Stimulated activated CD8-positive, alpha-beta memory T cell treated with anti-CD3 and anti-CD28 coated beads, Interleukin-4, amount 100 ng/mL, for 1 hour (primary cell): ENCODE measurements at places on chromosomes 11 and 22.

GRCh38 chr11:123054301-123055065 lies 7.5 kb downstream of the HSPA8 start:
- no peak for DNase-seq

- no peak for DNase-seq
Observed at GRCh38 chr11:122883646-122883979, 1.1 kb downstream of the JHY start.

GRCh38 chr11:103266167-103266831 lies 157.1 kb downstream of the DYNC2H1 start:
- DNase-seq = no peak

- DNase-seq = no peak
Observed at GRCh38 chr11:67613313-67613959, 6.7 kb downstream of the NDUFV1 start.

DNA sequence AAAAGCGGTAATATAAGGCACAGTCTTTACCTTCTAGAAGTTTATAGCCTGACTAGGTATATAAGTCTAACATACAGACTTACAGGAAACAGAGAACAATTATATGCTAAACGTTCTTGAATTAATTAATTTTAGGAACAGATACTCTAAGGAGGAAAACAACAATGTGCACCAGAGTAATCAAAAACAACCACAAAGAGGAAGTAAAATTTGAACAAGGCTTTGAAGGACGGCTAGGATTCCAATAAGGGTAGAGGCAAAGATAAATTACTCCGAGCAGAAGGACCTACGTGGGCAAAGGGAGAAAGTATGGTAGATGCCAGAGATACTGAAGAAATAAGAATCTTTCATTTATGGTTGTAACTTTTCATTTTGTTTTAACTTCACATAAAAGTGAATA lies 54.4 kb downstream of the ENTHD1 start:
- DNase-seq = no peak

- no peak for DNase-seq
Observed at GRCh38 chr22:50207383-50208140, 6.8 kb downstream of the SELENOO start.

DNA sequence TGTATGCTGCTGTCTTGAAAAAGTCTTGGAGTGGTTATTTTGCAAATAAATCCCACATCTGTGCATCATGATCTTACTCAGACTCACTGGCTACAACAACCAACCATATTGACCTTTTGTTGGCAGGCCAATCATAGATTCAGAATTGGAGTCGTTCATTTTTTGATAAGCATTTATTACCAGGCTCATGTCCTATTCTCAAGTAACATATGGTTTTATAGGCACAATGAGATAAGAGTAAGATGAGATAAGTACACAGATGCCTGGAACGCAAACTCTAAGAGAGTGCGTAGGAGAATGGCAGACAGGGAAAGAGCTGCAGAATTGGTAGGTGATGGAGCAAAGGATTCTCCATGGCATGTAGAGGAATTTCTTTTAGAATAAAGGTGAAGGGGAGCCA lies 71.6 kb upstream of the SLC5A12 start:
- no peak for DNase-seq

GRCh38 chr22:44677353-44677840 lies 24.6 kb upstream of the PRR5 start:
- DNase-seq = no peak

- no peak for DNase-seq
Observed at GRCh38 chr22:20615021-20615420, 107.6 kb downstream of the MED15 start.

GRCh38 chr11:86793307-86793706 lies 7.0 kb upstream of the PRSS23 start:
- DNase-seq = no peak

DNA sequence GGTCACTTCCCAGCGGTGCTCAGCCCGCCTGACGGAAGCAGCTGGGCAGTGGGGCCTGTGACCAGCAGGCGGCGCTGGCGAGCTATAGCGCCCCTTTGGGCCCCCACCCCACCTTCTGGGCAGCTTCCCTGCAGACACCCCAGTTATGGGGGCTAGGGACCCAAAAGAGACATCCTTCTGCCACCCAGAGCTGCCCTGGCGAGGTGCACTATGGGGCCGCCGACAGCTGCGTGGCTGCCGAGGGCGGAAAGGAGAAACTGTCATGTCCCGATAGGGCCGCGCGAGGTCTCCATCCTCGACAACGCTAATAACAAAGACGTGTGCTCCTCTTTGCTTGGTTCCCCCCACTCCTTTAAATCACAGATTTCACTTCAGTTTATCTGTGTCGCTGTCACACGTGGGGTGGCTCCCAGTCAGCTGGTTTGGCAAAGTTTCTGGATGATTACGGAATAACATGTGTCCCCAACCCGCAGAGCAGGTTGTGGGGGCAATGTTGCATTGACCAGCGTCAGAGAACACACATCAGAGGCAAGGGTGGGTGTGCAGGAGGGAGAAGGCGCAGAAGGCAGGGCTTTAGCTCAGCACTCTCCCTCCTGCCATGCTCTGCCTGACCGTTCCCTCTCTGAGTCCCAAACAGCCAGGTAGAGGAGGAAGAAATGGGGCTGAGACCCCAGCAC lies 673 bp upstream of the MYO7A start:
- peak; percentile 18 for DNase-seq

- no peak for DNase-seq
Observed at GRCh38 chr11:78269806-78270205, 81.1 kb downstream of the USP35 start.

- DNase-seq = peak; percentile 80
Observed at GRCh38 chr22:46674367-46674781, 54.2 kb downstream of the GRAMD4 start.

- no peak for DNase-seq
Observed at GRCh38 chr11:120129570-120129969, 8.3 kb downstream of the TRIM29 start.

DNA sequence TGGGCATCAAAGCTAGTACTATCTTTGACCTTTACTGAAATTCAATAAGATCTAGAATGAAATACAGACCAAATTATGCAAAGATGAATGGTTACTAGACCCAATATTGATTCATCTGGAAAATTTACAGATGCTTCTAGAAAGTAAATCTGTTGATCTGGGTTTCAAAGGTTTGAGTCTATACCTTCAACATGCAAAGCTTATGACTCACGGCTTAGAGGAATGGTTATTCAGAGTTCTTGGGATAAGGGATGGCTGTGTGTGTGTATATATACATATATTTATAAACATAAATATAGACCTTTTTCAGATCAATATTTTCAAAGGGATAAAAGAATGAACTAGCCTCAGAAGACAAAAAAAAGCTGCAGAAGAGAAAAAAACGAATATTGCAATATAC lies 1.3 kb downstream of the SPTY2D1 start:
- DNase-seq = no peak

- DNase-seq = peak; percentile 25
Observed at GRCh38 chr22:23137905-23138561, 3.8 kb downstream of the RSPH14 start.

- DNase-seq = no peak
Observed at GRCh38 chr11:94925422-94926270, 47.7 kb downstream of the CWC15 start.

GRCh38 chr11:119051440-119052162 lies 5.4 kb downstream of the HYOU1 start:
- no peak for DNase-seq

DNA sequence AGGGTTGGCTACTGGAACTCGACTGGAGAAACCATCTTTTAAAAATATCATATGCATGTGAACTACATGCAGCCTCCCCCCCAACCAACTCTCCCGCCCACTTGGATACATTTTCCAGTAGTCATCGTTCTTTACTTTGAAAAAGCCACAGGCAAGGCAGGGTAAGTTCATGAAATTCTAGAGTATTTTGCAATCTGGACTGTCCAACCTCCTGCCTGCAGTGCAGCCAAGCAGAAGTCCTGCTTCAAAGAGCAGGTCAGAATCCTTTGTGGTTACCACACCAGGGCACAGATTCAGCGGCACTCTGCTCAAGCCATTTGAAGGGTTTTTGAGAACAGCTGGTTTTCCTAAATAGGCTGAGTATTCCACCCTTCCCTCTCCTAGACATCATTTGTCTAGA lies 12.1 kb downstream of the ELF5 start:
- no peak for DNase-seq

DNA sequence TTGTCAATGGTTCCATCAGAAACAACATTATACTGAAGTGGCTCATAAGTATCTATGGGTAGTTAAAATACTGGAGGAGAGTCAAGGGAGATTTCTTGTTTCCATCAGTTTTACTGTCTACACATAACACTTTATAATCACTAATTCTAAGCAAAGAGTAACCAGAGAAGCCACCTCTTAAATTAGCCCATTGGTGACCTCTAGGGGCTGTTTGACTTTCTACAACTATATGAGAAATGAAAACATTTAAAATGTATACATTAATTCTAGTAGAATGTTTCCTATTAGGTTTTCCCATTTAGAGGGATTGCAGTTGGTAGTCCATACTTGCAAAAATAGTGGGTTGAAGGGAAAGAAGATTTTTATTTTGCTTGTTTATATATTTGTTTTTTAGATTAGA lies 504.3 kb downstream of the FAM181B start:
- no peak for DNase-seq
